ENCODE measurements at places on chromosomes 13 and 19. TPM values are rescaled to one million over a fixed set of nuclear protein-coding genes. Genes with fewer than 3 reads are reported as not detected.

DNA sequence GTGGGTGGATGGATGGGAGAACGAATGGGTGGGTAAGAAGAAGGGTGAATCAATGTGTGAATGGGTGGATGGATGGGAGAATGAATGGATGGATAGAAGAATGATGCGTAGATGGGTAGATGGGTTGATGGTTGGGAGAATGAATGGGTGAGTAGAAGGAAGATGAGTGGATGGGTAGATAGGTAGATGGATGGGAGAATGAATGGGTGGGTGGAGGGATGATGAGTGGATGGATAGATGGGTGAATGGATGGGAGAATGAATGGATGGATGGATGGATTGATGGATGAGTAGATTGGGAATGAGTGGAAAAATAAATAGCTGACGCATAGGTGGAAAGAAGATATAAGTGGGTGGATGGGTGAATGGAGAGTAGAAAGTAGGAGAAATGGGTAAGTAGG is 16.5 kb downstream of the VSTM2B start:
- DNase-seq = no peak

The UGGT2 gene
- 31.1 TPM for total RNA-seq

The KLK15 gene
- total RNA-seq = not detected

The ZNF177 gene
- 5.5 TPM for total RNA-seq

GRCh38 chr19:8167985-8168384 is 18.6 kb upstream of the FBN3 start:
- DNase-seq = no peak

The ZNF558 gene
- 3.6 TPM for total RNA-seq

DNA sequence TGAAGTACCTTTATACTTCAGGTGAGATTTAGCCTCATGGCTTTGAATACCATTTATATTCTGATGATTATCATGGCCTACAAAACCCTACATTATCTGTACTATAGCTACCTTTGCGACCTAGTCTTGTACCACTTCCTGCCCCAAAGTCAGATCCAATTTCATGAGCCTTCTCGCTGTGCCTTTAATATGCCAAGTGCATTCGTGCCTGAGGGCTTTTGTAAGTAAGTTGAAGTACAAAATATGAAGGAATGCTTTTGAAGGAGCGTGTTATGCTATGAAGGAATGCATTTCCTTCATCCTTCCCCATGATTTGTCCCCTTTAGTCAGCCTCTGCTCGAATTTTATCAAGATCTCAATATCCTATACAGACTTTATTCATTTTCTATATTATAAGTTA is 9.2 kb upstream of the RASL11A start:
- no peak for DNase-seq

DNA sequence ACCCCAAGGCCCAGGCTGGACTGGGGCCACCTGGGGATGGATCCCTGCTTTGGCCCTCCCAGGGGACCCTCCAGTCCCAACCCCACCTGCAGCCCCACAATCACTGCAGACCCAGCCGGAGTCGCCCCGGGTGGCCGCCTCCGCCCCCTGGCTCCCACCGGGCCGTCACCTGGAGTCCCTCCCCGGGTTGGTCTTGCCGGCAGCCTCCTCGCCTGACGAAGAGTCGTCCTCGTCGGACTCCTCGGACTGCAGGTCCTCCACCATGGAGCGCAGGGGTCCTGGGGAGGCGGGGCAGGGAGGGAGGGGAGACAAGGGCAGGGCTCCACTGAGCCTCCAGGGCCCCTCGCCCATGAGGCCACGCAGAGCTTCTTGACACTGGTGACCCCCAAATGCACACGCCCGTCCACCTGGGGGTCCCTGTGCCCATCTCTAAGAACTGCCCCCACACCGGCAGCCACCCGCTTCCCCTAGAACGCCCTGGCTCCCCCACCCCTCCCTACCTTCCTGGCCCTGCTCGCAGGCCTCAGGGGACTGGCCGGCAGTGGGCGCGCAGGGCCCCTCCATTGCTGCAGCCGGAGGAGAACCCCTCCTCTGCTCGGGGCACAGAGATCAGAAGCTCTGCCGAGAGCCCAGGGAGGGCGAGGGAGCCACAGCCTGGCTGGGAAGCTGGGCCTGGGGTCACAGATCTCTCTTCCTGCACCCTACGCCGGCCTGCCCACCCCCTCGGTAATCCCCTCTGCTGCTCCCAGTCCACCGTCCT is 63.4 kb downstream of the MLLT1 start:
- DNase-seq = no peak

GRCh38 chr19:33203529-33203928 is 9.4 kb downstream of the LRP3 start:
- no peak for DNase-seq

The GRIN3B gene
- 1.9 TPM for total RNA-seq

DNA sequence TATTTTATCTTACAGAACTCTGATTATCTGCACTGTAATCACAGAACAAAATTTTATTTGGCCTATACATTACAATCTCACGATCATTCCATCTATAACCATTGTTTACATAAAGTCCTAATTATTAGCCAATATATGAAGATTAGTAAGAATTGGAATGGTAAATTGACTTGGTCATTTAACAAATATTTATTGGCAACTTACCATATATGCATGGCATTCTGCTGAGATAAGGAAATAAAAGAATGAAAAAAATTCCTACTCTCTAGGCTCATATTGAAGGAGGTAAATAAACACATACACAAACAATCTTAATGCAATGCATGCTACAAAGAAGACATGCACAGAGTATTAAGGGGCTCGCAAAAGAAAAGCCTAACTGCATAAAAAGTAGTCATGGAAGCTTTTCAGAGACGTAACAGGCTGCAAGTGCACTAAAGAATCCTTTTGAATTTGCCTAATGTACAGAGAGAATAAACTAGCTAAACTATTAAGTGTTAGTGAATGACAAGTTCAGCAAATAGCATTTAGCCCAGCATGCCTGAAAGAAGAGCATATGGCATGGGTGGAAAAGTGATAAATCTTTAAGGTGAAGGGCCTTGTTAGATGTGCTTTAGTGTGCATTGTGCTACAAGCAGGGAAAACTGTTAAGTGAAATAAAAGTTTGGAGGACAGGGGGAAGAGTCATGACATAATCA is 1131.1 kb downstream of the PCDH9 start:
- DNase-seq = no peak

DNA sequence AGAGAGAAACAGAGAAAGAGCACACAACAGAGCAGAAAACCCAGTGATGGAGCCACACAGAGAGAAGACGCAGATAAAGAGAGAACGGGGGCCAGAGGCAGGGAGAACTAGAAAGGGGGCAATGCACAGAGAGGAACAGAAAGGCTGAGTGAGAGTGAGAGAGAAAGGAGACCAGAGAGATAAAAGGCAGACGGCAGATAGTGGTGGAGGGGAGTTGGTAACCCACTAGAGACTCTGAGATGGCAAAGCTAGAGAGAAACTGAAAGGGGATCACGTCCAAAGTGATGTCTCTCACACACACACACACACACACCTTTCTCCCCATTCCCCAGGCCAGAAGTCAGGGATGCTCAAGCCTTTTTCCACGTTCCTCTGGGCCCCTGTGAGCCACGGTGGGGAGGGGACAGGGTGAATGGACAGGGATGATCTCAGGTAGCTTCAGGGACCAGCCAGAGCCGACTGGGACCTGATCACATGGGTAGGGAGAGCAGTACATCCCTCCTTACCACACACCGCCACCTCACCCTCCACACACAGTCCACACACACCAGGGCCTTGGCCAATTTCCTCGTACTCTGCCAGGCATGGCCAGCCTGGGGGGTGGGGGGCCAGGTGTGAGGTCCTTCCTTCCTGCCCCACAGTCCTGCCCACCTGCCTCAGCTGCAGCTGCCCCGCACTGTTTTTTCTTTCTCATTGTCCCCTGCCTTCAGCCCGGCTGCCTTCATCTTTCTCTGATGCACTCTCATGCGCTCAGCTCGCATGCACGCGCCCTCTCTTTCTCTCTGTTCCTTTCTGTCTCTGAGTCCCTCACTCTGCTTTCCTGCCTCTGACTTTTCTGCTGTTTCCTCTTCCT is 22.5 kb upstream of the POU2F2 start:
- DNase-seq = no peak

DNA sequence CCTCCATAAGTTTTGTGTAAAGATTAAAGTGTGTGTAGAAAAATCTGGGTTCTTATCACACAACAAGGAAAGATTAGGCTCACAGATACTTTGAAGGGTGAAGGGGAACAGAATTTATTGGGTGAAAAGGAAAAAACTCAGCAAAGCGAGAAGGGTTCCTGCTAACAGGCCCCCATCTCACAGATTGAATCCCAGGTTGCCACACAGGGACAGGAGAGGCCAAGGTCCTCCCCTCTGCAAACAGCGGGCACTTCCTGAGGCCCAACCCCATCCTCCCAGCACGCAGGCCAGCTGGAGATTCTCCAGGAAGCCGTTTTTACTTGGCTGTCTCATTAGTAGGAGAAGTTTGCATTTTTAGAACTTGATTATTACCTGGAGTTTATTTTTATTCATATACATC is 15.2 kb upstream of the ERCC5 start:
- no peak for DNase-seq

The LSM14A gene
- total RNA-seq = 173 TPM

DNA sequence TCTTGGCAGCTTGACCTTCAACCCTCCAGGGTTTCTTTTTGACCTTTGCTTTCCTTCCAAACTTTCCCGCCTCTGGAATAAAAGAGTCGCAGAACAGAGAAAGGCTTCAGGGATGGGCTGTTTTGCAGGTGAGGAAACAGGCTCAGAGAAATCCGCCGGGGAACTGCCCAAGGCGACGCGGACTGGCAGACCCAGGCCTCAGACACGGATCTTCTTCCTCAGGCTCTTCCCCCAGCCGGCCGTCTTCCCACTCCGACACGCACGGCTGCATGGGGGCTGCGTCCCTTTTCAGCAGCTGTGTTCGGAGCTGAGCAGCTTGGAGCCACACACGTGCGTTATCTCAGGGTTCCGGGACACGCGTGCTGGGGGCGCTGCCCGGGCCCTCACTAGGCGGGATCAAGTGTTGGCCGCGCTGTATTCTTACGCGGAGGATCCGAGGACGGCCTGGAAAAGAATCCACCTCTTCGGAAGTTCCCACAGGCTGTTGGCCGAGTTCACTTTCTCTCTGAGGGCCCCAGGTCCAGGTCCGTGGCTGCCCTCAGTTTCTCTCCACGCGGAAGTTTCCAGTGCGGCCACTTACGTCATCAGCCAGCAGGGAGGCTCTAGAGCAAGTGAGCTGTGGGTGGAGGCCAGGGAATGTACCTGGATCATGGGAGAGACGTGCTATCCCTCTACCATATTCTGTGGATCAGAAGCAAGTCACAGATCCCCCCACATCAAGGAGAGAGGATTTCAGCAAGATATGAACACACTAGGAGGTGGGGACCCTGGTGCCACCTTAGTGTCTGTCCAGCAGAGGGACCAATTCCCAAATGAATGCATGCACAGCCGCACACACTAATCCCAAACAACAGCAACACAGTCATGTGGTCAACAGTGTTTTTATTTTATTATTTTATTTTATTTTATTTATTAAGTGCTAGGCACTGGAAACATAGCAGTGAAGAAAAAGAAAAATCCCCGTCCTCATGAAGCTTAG is 100.4 kb downstream of the ING1 start:
- no peak for DNase-seq

GRCh38 chr13:42380420-42381164 is 108.6 kb downstream of the AKAP11 start:
- no peak for DNase-seq

- DNase-seq = no peak
Measured at GRCh38 chr13:53182724-53183123, 154.1 kb downstream of the OLFM4 start.

- no peak for DNase-seq
Measured at GRCh38 chr13:20534038-20534608, 8.5 kb upstream of the CRYL1 start.

DNA sequence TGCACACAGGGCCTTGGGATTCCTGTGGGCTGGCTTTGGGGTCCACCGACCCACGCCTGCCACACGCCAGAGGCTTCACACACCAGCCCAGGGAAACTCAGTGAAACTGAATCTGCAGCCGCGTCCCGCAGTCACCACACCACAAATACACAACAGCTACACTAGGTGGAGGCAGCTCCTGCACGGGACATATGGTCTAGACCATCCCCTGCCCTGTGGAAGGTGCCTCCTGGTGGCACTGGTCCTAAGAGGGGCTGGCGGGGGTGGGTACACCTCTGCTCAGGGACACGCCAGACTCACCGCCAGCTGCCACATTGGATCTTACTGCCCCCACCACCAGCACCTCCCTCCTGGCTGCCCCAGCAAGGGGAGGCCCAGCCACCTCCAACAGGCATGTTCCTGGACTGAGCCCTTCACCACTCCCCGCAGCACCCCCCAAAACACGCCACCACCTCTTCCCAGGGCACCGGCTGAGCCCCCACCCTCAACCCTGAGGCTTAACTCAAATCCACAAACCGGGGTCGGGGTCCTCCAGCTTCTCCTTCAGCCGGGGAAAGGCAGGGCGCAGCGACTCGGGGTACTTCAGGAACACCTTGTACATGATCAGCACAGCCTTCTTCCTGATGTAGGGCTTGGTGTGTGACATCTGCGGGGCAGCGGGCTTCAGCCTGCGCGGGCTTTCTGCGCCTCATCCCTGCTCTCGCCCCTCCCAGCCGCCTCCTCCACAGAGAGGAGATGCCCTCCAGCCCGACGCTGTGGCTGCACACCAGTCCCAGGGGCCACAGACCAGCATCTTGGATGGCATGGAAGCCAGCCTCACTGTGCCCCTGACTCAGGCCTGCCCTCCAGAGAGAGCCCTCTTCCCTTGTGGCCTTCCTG is 21.2 kb downstream of the AP3D1 start:
- no peak for DNase-seq

The SCN1B gene
- 4.8 TPM for total RNA-seq

The KRTDAP gene
- total RNA-seq = 3.2 TPM

GRCh38 chr19:43527860-43528622 is 1.0 kb upstream of the ETHE1 start:
- DNase-seq = no peak

DNA sequence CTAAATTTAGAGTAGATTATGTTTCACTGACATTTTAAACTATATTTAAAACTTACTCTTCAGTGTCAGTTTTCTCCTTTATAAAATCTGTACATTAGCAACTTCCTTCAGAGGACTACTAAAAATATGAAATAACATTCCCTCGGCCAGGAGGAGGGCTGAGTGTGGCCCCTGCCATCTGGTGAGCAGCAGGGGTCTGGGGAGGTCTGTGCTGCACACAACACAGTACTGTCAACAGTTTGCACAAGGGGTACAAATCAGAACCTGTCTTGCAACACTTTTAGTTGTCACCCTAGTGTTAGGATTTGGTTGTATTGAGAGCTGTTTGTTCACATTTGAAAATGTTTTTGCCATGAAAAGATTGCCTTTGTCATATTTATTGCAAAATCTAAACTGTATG is 48.9 kb downstream of the TPP2 start:
- no peak for DNase-seq
